ENCODE measurements at places on chromosomes 12 and 14. TPM values are rescaled to one million over a fixed set of nuclear protein-coding genes. Genes with fewer than 3 reads are reported as not detected.
A peak's percentile ranks its signal among the peaks of the same experiment; 100 is the strongest.

- no peak overlapping the region for H3K4me3 ChIP-seq
- DNase-seq = no peak
- H3K36me3 ChIP-seq = no peaks in the 10 kb centered on the region
- H3K27ac ChIP-seq = no peak overlapping the region
- no peaks in the 10 kb centered on the region for H3K27me3 ChIP-seq
These were observed 36.1 kb downstream of the CFL2 start for GRCh38 chr14:34678306-34678705.

- DNase-seq = no peak
- H3K4me3 ChIP-seq = no peak overlapping the region
These were observed 68.2 kb upstream of the E2F7 start for GRCh38 chr12:77133566-77133965.

- DNase-seq = no peak
- no peak overlapping the region for H3K4me3 ChIP-seq
- H3K27me3 ChIP-seq = no peaks in the 10 kb centered on the region
- no peaks in the 10 kb centered on the region for H3K4me1 ChIP-seq
- no peak overlapping the region for H3K27ac ChIP-seq
- H3K36me3 ChIP-seq = no peaks in the 10 kb centered on the region
These were observed 112.0 kb upstream of the PDZRN4 start for GRCh38 chr12:41076114-41076513.

- H3K4me3 ChIP-seq = no peak overlapping the region
- H3K27ac ChIP-seq = peak overlapping the region; percentile 23
- no peaks in the 10 kb centered on the region for H3K36me3 ChIP-seq
These were observed 164.9 kb downstream of the ETV6 start for GRCh38 chr12:11814374-11814773.

DNA sequence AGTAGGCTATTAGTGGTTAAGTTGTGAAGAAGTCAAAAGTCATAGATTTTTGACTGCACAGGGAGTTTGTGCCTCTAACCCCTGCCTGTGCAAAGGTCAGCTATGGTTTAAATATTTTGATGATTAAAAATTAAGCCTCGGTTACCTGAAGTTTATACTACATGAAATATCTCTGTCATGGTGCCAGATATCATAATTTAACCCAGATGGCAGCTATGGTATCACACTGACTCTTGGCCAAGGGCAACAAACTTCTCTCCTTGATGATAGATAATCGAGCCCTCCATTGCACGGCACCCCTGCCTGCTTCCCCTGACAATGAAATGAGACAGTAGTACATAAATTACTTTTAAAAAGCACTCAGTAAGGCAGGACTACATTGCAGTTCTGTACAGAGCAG, 80.8 kb downstream of the SLC35F4 start:
- H3K4me1 ChIP-seq = no peaks in the 10 kb centered on the region
- no peak overlapping the region for H3K27ac ChIP-seq
- no peak overlapping the region for H3K4me3 ChIP-seq
- no peak for DNase-seq
- no peaks in the 10 kb centered on the region for H3K27me3 ChIP-seq
- H3K36me3 ChIP-seq = no peaks in the 10 kb centered on the region

- no peak for DNase-seq
- H3K4me1 ChIP-seq = no peaks in the 10 kb centered on the region
- H3K4me3 ChIP-seq = no peak overlapping the region
- H3K27ac ChIP-seq = no peak overlapping the region
- H3K27me3 ChIP-seq = no peaks in the 10 kb centered on the region
These were observed 219.8 kb downstream of the SLC2A13 start for GRCh38 chr12:39886106-39886505.

GRCh38 chr14:93525696-93526451, 95.1 kb downstream of the UNC79 start:
- H3K27ac ChIP-seq = no peak overlapping the region
- DNase-seq = no peak
- H3K27me3 ChIP-seq = no peaks in the 10 kb centered on the region
- H3K36me3 ChIP-seq = no peaks in the 10 kb centered on the region
- H3K4me1 ChIP-seq = no peaks in the 10 kb centered on the region

- no peaks in the 10 kb centered on the region for H3K36me3 ChIP-seq
- DNase-seq = no peak
- H3K4me1 ChIP-seq = no peaks in the 10 kb centered on the region
- no peak overlapping the region for H3K27ac ChIP-seq
These were observed 204.6 kb upstream of the PWP1 start for GRCh38 chr12:107480836-107481608.

- no peak for DNase-seq
- H3K4me1 ChIP-seq = peaks cover 100% of the 10 kb centered on the region
- H3K36me3 ChIP-seq = no peaks in the 10 kb centered on the region
- peak overlapping the region; percentile 97 for H3K27ac ChIP-seq
- no peaks in the 10 kb centered on the region for H3K27me3 ChIP-seq
These were observed 39.0 kb downstream of the ACTN1 start for GRCh38 chr14:68939893-68940613.

The PIK3C2G gene
- total RNA-seq = 1.2 TPM

The POU6F1 gene
- 13.3 TPM for total RNA-seq

The PTGER2 gene
- total RNA-seq = 5.3 TPM

The DGLUCY gene
- 55.2 TPM for total RNA-seq

The KRT77 gene
- total RNA-seq = not detected

The NPAS3 gene
- total RNA-seq = 7.3 TPM
